Amygdala (tissue), 56 donors: ENCODE measurements at places on chromosomes 5 and 9.
A peak's percentile ranks its signal among the peaks of the same experiment; 100 is the strongest.

DNA sequence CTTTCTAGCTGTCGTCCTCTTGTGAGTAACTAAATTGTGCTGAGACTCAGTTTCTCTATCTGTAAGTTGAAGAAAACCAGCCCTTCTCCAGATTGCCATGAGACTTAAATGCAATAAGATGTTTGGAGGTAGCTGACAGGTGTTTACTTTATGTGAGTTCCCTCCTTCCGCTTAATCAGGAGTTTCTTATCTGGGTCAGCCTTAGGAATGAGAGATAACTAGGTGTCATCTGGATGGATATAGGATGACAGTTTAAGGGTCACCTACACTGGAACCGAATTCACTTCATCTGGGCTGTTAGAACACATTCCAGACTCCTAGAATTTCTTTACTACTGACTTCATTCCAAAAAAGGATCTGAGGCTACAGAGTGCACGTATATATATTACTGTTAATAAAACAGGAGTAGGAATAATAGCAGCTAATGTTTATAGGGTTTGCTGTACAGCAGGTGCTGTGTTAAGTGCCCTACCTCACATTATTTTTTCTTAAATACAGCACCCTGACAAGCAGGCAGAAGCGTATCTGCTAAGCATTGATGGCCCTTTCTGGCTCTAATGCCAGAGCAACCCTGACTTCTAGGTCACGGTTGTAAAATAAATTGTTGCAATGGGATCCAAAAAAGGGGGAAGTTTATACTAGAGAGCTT, 30.0 kb upstream of the CPEB4 start:
- DNase-seq, result no peak

DNA sequence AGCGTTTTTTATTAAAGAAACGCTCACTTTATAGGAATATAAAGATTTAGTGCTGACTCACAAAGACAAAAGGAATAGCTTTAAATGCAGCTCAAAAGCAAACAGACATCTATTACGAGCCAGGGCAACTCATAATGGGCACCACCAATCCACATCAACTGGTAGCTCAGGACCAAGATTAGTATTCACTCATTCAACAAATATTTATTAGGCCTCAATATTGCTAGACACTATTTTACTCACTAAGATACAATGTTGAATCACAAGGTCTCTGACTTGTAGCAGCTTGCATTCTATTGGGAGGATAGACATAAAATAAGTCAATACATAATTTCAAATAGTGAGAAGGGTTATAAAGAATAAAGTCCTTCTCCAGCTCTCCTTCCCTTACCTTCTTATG, 8.0 kb upstream of the MAN2A1 start:
- DNase-seq, result no peak

GRCh38 chr9:20603524-20604268, 18.6 kb downstream of the MLLT3 start:
- no peak for DNase-seq

GRCh38 chr5:65971643-65972042, 45.3 kb downstream of the ERBIN start:
- DNase-seq, result no peak

DNA sequence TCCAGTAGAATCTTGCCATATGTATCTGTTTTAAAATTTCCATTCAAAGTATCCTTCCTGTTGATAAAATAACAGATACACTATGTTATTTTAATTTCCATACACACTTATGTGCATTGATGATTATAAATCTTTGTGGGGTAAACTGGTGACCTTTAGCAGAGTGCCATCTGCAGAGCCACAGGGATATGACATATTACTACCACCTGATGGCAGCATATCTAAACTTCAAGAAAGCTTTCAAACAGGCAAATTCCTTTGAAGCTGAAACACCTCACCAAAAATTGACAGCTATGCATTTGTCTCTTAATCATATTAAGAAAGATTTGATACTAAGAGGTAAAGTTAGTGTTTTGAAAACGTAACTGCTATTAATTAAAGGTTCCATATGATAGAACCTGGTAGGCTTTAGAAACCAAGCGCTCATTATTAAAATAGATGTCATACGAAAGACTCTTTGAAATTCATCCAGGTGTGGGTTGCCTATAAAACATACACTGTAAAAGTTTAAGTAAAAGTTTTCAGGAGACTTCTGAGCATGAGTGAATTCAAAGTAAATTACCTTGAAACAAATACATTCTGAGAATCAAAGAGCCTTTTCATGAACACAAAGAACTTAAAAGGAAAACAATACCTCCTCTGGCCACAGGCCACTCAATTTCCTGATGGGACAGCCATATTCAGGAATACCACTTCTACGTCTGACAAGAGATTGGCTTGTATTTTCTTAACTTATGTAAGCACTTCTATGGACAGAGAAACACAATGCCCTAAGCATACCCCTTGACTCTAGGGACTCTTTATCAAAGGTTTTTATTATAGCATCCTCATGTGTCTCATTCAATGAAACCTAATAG, 93.3 kb downstream of the KIAA0825 start:
- DNase-seq, result peak; percentile 9

DNA sequence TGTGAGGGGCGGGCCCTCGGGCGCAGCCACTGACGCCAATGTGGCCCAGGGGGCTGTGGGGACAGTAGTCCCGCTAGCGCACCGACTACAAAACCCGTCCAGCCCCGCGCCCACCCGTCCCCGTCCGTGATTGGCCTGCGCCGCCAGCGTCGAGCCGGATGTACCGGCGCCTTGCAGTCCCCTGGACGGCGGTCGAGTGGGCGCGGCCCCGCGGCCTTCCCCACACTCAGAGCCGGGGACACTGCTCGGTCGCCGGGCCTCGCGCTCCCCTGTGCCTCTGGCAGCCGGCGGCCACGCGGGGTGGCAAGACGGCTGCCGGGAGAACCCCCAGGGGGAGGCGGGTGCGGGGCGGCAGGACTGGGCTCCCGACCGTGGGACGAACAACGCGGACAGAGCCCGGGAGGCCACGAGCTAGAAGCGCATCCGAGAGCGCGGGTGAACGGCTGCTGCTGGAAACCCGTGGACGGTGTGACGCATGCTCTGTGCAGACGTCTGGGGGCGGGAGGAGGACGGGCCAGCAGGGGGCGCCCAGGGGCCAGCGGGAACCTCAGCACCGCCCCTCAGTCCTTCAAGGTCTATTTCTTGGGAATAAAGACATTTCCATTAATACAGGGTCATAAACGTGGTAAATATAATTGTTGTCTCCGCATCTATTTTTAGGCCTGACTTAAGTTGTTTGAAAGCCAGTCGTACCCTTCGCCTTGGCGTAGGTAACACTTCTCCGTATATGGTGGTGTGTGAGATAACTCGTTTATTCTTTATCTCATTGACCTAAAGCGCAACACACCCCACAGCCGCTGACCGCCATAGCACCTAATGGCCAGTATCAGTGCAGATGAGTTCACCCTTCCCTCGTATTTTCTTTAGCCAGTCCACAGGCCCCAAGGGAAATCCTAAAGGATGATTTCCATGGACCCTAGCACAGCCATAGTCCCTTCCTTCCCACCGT, 629 bp upstream of the BICD2 start:
- DNase-seq, result peak; percentile 99

DNA sequence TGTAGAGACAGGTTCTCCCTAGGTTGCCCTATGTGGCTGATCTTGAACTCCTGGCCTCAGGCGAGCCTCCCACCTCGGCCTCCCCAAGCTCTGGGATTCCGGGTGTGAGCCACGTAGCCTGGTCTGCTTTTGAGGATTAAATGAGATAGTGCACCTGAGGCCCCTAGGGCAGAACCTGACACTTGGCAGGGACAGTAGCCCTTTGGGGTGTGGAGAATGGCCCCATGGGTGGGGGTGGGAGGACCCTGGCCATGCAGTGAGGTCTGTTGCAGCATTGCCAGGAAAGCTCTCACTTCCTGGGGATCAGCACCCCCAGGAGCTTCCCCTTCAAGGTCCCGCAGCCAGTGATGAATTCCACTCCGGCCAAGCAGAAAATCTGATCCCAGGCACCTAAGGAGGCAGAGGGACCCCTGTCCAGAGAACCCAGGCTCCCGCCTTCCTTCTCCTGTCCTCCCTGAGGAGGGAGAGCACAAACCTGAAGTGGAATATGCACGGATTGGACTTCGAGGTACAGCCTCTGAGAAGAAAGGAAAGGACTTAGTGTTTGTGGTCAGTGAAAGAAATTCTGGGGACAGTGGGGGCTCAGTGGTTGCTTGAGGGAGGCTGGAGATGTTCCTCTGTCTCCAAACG, 73.9 kb upstream of the UNC5A start:
- DNase-seq, result no peak

- no peak for DNase-seq
Observed at GRCh38 chr5:95581576-95581975, 26.7 kb downstream of the ARSK start.

DNA sequence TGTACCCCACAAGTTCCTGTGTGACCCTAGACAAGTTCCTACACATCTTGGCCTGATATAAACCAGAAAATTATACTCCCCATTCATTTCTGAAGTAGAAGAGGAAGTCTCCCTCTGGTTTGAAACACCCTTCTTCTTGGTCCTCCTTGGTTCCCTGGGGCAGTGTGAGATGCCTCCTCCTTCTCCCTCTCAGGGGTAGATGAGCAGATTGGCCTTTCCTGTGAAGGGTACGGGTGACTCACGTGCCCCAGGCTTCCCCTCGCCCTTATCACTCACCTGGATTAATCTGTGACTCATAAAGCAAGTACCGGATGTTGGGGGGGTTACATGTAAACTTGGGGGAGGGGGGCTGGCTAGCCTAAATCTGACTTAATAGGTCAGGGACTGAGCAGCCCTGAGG, 11.1 kb upstream of the AQP3 start:
- no peak for DNase-seq

GRCh38 chr9:127173063-127173462, 50.6 kb upstream of the ANGPTL2 start:
- no peak for DNase-seq

- DNase-seq, result no peak
Observed at GRCh38 chr9:83430681-83431080, 107.5 kb downstream of the FRMD3 start.
